ENCODE measurements at places on chromosomes 13 and 19. TPM values are rescaled to one million over a fixed set of nuclear protein-coding genes. Genes with fewer than 3 reads are reported as not detected.

The RBM42 gene
- total RNA-seq, result 51.0 TPM

DNA sequence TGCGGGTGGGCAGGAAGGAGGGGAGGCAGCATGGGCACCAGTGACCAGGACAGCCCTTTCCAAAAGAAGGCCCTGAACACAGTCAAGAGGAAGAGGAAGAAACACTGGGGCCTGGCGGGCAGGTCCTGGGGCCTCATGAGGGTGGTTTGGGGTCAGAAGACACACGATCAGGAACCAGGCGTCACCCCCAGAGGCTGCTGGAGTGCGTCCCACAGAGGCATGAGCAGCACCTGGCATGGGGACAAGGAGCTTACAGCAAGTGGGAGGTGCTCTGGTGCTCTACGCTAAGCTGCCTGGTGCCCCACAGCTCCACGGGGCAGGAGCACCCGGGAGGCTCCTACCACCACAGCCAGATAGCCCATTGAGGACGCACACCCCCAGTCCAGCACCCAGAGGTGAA lies 20.0 kb downstream of the ELL start:
- peak; percentile 81 for DNase-seq

The ZNF444 gene
- 23.9 TPM for total RNA-seq

DNA sequence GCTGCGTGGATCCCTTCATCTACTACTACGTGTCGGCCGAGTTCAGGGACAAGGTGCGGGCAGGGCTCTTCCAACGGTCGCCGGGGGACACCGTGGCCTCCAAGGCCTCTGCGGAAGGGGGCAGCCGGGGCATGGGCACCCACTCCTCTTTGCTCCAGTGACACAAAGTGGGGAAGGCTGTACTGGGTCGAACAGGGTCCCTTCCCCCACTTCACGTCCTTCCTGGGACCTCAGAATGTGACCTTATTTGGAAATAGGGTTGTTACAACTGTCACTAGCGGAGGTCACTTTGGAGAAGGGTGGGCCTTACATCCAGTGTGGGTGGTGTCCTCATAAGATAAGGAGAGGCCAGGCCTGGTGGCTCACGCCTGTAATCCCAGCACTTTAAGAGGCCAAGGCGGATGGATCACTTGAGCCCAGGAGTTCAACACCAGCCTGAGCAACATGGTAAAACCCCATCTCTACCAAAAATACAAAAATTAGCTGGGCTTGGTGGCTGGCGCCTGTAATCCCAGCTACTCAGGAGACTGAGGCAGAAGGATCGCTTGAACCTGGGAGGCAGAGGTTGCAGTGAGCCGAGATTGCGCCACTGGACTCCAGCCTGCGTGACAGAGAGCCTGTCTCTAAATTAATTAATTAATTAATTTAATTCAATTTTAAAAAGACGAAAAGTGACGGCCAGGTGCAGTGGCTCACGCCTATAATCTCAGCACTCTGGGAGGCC lies 1.8 kb downstream of the F2RL3 start:
- DNase-seq, result no peak

GRCh38 chr19:47719047-47719859 lies 6.0 kb downstream of the EHD2 start:
- peak; percentile 92 for DNase-seq

DNA sequence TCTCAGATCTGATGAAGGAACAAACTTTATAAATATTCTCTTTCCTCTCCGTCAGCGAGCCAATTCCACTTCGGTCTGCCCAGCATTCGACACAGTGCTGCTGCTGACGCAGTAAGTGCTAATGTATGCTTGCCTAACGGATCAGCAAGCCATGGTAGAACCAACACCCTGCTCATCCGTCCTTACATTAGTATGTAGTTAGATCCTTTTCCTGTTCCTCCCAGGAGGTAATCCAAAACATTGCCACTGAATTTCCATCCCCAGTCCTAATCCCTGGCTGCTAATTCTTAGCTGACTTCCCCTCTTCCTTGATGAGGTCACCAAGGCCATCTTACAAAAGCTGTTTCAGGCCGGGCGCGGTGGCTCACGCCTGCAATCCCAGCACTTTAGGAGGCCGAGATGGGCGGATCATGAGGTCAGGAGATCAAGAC lies 88.0 kb downstream of the STARD13 start:
- DNase-seq, result peak; percentile 40

GRCh38 chr13:73820688-73821087 lies 313.5 kb downstream of the KLF12 start:
- DNase-seq, result no peak

The TPTE2 gene
- total RNA-seq, result not detected

The HMGB1 gene
- total RNA-seq, result 180 TPM

- no peak for DNase-seq
Observed at GRCh38 chr13:100382785-100383184, 205.8 kb downstream of the GGACT start.

The GIPC3 gene
- 1.9 TPM for total RNA-seq

The KCNC3 gene
- total RNA-seq, result 2.5 TPM

DNA sequence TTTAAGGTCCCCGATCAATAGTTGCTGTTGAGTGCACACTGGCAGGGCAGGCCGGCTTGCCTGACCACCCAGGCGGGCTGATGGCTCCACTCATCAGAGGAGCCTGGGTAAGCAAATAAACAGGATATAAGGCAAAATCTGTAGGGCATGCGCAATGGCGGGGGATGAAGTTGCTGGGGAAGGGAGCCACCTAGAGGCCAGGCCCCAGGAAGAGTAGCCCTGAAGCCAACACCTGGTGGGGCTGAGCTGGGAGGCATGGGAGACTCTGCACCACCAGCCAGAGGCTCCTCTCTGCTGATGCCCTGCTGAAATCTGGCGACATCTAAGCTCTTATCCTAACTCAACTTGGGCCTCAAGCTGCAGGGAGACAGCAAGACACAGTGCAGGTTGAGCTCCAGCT lies 324.3 kb downstream of the ZNF536 start:
- DNase-seq, result peak; percentile 39

The SLC8A2 gene
- total RNA-seq, result not detected

DNA sequence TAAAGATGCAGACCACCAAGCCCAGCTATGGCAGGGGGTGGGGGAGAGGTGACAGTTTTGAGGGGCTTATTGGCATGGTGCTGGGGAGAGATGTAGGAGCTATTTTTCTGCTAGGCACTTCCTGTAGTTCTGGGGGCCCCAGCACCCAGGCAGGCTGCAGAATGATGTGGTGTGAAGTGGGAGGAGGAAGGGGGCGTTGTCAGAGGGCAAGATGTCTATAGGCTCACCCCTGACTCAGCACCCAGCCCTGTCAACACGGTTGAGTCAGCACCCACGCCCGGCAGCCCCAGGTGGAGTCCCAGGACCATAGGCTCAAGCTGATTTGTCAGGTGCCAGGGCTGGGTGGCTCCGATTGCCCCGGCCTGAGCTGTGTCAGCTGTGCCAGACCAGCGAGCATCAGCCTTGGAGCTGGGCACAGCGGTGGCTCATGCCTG lies 5.8 kb downstream of the KLF2 start:
- peak; percentile 68 for DNase-seq

- no peak for DNase-seq
Observed at GRCh38 chr13:19587635-19588300, 26.4 kb upstream of the TPTE2 start.

GRCh38 chr13:23087880-23088279 lies 92.9 kb upstream of the SGCG start:
- DNase-seq, result no peak

- DNase-seq, result no peak
Observed at GRCh38 chr13:79427265-79427664, 21.2 kb upstream of the RBM26 start.

GRCh38 chr13:99693852-99694611 lies 192.8 kb downstream of the TM9SF2 start:
- no peak for DNase-seq

DNA sequence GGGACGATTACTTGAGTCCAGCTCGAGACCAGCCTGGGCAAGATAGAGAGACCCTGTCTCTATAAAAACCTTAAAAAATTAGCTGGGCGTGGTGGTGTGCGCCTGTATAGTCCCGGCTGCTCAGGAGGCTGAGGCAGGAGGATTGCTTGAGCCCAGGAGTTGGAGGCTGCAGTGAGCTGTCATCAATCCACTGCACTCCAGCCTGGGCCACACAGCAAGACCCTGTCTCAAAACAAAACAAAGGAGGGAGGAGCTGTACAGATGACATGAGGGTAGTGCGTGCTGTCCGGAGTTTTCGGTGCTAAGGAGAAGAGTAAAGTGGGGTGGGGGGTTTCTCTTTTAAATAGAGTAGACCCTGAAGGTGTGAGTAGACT lies 22.6 kb downstream of the HDGFL2 start:
- no peak for DNase-seq

DNA sequence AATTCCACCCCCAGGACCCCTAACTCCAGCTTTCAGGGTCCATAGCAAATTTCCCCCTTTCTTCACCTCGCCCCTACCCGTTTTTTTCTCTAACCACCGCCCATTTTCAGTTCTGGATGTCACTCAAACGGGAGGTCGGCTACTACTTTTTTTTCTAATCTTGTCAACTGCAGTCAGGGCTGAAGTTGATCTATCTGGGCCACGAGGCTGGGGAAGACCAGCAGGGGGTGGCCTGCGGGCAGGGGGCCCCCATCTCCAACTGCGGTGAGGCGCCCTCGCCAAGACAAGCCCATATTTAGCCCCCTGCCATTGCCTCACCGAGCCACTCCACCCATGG lies 748 bp downstream of the LHFPL6 start:
- DNase-seq, result no peak

The ETV2 gene
- total RNA-seq, result 0.27 TPM

The IFNL1 gene
- not detected for total RNA-seq

DNA sequence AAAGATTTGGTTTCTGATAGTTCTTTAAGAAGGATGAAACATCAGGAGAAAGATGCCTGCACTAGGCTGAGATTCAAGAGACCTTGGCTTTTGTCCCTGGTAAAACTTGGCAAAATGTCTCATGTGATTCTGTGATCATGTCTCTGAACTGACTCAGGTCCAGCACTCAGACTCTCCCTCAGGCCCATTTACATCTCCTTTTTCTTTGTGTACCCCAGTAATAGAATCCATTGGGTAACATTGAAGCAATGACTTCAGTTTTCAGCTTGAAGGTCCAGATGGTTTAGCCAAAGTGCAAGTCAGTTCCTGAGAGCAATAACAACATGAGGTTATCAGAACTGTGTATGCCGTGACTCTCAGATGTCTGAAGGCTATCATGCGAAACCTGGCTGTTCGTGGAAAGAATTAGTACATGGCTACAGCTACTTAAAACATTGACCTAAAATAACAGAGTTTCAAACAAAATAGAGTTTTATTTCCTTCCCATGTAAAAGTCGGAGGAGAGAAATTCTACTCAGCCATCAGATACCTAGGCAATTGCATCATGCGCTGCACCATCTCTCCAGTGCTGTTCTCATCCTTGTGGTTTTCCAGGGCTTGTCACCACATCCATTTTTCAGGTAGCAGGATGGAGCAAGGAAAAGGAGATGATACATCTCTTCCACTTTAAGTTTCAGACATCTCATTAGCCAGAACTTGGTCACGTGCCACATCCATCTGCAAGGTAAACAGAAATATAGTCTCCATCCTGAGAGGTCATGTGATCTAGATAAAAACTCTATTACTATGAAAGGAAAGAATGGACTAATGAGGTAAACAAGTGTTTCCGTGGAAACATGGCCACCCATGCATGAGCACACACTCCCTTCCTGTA lies 117.3 kb downstream of the POSTN start:
- DNase-seq, result no peak

DNA sequence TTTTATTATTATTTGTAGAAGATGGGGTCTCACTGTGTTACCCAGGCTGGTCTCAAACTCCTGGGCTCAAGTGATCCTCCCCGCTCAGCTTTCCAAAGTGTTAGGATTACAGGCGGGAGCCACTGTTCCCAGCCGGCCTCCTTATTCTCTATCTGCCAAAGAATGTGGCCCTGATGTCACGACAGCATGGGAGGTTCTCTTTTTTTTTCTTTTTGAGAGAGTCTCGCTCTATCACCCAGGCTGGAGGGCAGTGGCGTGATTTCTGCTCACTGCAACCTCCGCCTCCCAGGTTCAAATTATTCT lies 23.5 kb downstream of the CARM1 start:
- DNase-seq, result no peak

DNA sequence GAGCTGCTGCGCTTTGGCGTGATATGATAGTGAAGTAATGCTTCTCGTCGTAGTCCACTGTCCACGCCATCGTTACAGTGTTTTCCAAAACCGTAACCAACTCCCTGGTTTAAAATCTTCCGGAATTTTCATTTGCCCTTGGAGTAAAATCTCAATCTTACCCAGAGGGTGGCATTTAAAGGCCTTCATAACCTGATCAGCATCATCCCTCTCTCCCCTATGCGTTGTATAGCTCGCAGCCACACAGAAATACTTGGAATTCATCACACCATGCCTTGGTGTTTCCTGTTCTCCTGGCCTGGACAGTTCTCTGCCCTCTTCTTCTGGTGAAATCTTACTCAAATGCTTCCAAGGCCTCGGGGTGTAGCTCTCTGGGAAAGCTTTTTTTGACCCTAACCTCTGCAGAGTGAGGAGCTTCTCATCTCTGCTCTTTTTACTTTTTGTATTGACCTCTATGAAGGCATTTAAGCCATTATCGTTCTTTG lies 839 bp downstream of the MPHOSPH8 start:
- no peak for DNase-seq

GRCh38 chr13:65710514-65710913 lies 1519.6 kb downstream of the PCDH9 start:
- DNase-seq, result no peak

DNA sequence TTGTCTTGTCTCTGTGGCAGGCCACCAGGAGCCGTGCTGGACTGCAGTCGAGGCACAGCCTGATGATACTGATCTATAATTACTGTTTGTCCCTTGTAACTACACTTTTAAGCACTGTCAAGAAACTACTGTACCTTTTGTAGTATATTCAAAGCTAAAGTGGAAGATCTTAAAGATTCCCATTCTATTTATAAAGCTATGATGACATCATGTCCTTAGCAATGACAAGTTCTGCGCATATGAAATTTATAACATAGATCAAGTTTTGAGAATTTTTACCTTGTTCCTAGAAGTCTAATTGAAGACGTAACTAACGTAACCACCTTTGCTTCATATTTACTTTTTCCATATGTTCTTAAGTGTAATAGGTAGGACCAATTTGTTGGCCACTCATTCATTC lies 56.8 kb upstream of the LATS2 start:
- DNase-seq, result no peak

- no peak for DNase-seq
Observed at GRCh38 chr13:47548294-47548840, 452.7 kb downstream of the SUCLA2 start.

DNA sequence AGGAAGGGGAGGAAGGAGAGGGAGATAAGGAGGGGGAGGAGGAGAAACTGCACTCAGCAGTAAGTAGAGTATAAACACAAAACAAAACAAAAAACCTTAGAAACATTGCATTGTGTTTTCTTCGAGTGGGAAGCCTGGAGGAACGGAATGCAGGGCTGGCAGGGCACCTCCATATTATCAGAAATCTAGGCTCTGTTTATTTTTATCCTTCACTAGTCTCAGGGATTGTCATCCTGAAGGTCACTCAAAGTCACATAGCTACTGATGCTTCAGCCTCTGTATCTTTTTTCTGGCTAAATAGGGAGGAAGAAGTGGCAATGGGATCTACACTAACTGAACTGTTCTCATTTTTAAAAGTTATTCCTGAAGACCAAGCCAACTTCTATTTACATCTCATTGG lies 467.8 kb downstream of the KCTD12 start:
- no peak for DNase-seq

GRCh38 chr13:28353679-28354078 lies 141.2 kb downstream of the FLT1 start:
- no peak for DNase-seq

- no peak for DNase-seq
Observed at GRCh38 chr13:23735329-23735728, 153.9 kb downstream of the MIPEP start.

GRCh38 chr19:23095418-23095817 lies 21.4 kb upstream of the ZNF730 start:
- DNase-seq, result no peak

The C13orf42 gene
- not detected for total RNA-seq
